ENCODE measurements at places on chromosomes 1 and 21.
A peak's percentile ranks its signal among the peaks of the same experiment; 100 is the strongest.

DNA sequence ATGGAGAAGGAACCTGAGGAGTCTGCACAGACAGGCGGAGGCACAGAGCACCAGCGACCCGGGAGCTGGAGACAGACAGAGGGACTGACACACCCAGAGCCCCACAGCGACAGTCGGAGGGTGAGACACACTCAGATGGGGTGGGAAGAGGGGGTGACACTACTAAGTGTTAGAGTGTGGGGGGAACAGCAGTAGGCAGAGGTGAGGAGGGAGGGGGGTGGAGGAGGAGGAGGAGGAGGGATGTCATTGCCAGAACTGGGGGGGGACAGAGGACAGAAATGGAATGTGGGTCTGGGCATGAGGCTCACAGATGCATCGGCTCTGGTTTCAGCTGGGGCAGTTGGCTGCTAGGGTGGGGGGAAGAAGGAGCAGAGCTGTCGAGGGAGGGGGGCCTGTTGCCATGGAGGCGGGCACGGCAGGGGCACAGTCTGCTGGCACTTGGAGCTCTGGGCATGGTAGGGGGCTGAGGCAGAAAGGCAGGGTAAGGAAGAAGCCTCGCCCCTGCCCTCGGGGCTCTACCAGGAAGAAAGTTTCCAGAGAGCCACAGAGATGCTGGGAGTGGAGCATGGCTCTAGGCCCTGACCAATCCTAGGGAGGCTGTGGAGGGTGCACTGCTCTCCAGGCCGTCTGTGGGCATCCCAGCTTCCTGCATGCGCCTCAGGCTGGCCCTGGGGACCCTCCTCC lies 37.3 kb downstream of the AHDC1 start:
- no peak for DNase-seq

DNA sequence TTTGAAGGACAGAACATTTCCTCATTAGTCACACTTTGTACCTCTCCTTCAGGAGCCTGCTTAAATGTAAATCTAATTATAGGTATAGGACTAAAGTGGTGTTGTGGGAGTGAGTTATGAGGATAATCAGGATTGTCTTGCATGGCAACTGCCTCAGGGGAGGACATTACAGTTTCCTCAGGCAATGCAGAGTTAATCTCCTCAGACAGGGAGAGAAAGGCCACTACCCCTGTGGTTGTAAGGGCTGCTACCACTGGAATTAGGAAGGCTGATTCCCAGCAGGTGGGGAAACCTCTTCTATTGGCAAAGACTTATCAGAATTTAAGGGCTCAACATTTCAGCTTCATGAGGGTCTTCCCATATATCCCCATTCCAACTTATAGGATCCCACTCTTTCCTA lies 286.8 kb upstream of the PBX1 start:
- DNase-seq, result no peak

- DNase-seq, result no peak
Observed at GRCh38 chr1:206821493-206821892, 43.9 kb upstream of the IL20 start.

GRCh38 chr1:203288400-203288799 lies 16.9 kb upstream of the BTG2 start:
- no peak for DNase-seq

GRCh38 chr1:172662464-172663109 lies 3.7 kb downstream of the FASLG start:
- peak; percentile 78 for DNase-seq

DNA sequence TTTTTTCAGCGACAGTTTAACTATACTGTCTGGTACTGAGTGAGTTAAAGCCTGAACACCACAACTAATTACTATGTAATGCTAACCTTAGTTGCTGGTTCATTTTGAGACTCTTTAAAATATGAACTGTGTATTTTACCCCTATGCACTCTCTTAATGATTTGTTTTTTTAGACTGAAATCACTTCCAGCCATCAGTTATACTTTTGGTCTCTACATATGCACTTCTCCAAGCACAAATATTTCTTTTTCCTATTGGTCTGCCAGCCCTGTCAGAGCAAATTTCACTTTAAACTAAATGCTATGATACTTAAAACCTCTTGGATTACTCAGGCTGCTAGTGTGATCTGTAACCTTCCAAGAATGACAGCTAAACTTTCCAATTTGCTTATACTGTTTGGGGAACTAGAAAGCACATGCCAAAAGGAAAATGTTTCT lies 38.1 kb upstream of the SCYL3 start:
- DNase-seq, result no peak
